ENCODE measurements at places on chromosomes 11 and 22. TPM values are rescaled to one million over a fixed set of nuclear protein-coding genes. Genes with fewer than 3 reads are reported as not detected.

The CYTH4 gene
- 0.11 TPM for total RNA-seq

The ELFN2 gene
- total RNA-seq, result 0.04 TPM

The TOP3B gene
- total RNA-seq, result 31.9 TPM

The IPO7 gene
- total RNA-seq, result 169 TPM

The NDUFV1 gene
- 193 TPM for total RNA-seq

The OR10D3 gene
- not detected for total RNA-seq

The PDGFB gene
- total RNA-seq, result 69.0 TPM

The KIF18A gene
- total RNA-seq, result 8.3 TPM

Measured in pulmonary artery endothelial cell (primary cell).